ENCODE measurements at places on chromosomes 6 and 20. TPM values are rescaled to one million over a fixed set of nuclear protein-coding genes. Genes with fewer than 3 reads are reported as not detected.

Gene SPATA2
- 25.1 TPM for total RNA-seq

Gene TAGAP
- total RNA-seq: 139 TPM

Gene CTSZ
- 42.3 TPM for total RNA-seq

Gene BPIFB2
- not detected for total RNA-seq

Gene HSPA12B
- total RNA-seq: not detected

Gene FAM217B
- 27.7 TPM for total RNA-seq

GRCh38 chr6:32133786-32134185 lies 3.7 kb upstream of the FKBPL start:
- H3K36me3 ChIP-seq: no peaks in the 10 kb centered on the region
- no peak overlapping the region for H3K27ac ChIP-seq
- peaks cover 18% of the 10 kb centered on the region for H3K4me1 ChIP-seq
- H3K4me3 ChIP-seq: no peak overlapping the region
- no peak for DNase-seq
- H3K27me3 ChIP-seq: no peaks in the 10 kb centered on the region

DNA sequence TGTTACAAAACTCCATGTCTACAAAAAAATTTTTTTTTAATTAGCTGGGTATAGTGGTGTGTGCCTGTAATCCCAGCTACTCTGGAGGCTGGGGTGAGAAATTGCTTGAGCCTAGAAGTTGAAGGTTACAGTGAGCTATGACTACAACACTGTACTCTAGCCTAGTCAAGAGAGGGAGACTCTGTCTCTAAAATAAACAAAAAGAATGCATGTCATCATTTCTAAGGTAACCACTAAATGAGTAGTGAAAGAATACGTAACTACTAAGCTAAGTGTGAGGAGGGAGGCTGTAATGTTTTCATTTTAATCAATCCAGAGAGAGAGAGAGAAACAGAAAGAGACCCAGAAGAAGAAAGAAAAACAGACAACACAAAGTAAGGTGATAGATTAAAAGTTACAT lies 9.9 kb downstream of the SYCP2 start:
- DNase-seq: no peak
- H3K4me3 ChIP-seq: no peak overlapping the region
- no peaks in the 10 kb centered on the region for H3K27me3 ChIP-seq

DNA sequence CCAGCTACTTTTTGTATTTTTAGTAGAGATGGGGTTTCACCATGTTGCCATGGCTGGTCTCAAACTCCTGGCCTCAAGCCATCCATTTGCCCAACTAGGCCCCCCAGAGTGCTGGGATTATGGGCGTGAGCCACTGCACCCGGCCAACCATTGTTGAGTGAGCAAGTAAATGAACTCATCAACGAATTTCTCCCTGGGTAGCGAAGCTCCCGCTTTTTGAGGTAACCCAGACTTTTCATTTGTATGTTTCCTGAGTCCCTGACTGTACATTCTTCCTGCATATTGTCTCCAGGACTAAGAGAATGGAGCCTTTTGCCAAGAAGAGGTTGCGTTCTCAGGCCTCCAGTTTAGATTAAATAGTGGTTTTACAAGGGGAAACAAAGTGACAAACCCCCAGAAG lies 36.4 kb downstream of the RIPOR3 start:
- H3K4me3 ChIP-seq: no peak overlapping the region
- H3K27me3 ChIP-seq: no peaks in the 10 kb centered on the region

DNA sequence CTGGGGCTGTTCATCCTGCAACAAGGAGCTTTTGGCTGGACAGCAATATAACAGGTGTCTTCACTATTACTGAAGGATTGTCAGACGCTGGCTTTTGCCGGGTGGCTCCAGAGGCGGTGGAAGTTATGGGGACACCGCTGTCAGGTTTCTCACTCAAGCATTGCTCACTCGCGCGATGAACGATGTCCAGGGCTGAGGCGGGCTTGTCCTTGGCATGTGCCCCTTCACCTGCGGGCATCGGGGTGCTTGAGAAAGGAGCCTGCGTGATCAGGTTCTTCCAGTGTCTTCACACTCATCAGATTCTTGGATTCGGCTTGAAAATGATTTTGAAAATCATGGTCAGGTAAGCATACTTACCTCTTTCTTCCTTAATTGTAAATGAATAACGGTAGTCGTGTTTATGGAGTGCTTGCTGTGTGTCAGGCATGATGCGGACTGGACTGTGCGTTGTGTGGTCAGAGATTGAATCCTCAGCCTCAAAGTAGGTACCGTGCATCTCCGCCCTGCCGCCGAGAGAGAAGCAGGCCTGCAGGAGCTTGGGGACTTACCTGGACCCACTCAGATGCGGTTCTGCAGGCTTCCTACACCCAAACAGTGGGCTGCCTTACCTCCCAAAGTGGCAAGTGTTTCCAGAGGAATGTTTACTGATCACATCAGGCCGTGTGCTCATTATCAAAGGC lies 18.3 kb upstream of the PYGB start:
- no peak overlapping the region for H3K27ac ChIP-seq
- no peaks in the 10 kb centered on the region for H3K4me1 ChIP-seq
- H3K4me3 ChIP-seq: no peak overlapping the region

DNA sequence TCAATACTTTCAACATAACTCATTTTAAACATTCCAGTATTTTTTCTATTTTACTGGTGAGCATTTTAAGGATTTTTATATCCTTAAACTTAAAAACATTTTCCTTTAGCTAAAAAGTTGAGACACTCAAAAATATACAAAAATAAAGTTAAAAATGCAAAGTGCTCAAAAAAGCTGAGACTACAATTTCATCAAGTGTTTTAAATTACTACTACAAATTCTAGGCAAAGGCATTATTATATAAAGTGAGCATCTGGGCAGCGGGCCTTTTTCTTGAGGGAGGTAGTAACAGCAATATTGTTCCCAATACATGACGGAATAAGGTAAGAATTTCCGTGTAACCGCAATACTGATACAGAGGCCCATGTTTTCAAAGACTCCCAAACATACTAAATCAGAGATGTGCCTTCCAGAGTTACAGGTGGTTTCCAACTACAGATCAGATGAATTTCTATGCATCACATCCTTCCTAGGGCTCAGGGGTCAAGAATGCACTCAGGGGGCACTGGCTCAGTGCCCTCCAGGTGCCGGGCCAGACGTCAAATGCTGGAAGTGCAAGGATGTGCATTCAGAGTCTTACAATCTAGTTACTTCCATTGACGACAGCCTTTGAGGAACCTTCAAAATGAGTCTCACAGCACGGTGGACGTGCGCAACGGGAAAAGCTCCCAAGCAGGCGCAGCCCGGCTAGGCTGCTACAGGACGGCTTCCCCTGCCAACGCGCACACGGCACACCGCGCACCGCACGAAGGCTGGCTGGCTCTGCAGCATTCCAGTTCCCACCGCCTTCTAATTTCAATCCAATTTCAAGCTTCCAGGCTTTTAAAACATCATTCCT lies 1.7 kb downstream of the PHF10 start:
- DNase-seq: peak; percentile 74
- H3K27me3 ChIP-seq: no peaks in the 10 kb centered on the region
- no peaks in the 10 kb centered on the region for H3K36me3 ChIP-seq
- peak overlapping the region; percentile 67 for H3K27ac ChIP-seq
- peak overlapping the region; percentile 74 for H3K4me3 ChIP-seq
- peaks cover 16% of the 10 kb centered on the region for H3K4me1 ChIP-seq

DNA sequence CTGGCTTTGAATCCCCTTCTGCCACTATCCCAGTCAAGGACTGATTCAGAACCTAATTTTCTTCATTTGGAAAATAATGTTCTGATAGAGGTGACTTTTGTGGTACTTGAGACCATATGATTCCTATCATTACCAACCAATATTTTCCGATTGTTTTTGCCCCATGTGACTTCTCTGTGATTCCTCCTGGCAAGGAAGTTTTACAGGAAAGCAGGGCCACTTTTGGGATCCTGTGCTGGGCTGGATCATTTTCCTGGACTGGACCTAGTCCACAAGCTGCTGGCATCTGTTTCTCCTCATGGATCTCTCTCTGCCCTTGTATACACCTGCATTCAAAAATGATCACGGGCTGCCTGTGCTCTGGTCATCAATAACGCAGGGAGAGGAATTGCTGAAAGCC lies 13.9 kb upstream of the SNHG17 start:
- no peaks in the 10 kb centered on the region for H3K36me3 ChIP-seq
- peaks cover 25% of the 10 kb centered on the region for H3K4me1 ChIP-seq
- H3K27ac ChIP-seq: no peak overlapping the region
- no peak for DNase-seq
- no peaks in the 10 kb centered on the region for H3K27me3 ChIP-seq

- no peak for DNase-seq
- H3K27me3 ChIP-seq: peaks cover 2% of the 10 kb centered on the region
- no peak overlapping the region for H3K4me3 ChIP-seq
- no peak overlapping the region for H3K27ac ChIP-seq
Measured at GRCh38 chr6:96942676-96943075, 18.1 kb downstream of the KLHL32 start.

DNA sequence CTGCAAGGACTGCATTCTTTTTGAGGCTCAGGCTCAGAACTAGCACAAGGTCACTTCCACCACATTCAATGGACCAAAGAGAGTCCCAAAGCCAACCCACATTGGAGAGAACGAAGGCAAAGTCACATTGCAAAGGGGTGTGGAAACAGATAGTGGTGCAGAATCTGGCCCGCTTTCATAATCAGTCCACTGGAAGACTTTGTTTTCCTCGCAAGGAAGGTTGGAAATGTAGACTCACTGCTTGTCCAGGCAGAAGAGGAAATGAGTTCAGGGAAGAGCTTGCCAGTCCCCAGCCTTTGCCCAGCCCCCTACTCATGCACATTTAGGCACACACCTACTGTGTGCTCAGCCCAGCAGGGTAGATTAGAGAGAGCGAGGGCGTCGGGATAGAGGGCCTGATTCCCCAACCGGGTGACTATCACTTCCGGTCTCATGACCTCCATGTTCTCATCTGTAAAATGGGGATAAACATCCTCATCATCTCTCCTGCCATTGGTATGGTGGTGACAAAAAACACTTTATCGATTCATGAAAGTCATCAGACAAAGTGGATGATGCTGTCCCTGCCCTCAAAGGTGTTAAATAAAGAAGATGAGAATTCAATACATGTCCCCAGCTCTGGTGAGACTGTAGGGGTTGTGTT lies 24.3 kb upstream of the CCN5 start:
- no peaks in the 10 kb centered on the region for H3K4me1 ChIP-seq
- no peaks in the 10 kb centered on the region for H3K27me3 ChIP-seq
- no peak overlapping the region for H3K4me3 ChIP-seq
- H3K36me3 ChIP-seq: no peaks in the 10 kb centered on the region
- DNase-seq: no peak
- H3K27ac ChIP-seq: no peak overlapping the region

GRCh38 chr20:44287272-44288097 lies 23.5 kb downstream of the FITM2 start:
- DNase-seq: no peak
- H3K4me3 ChIP-seq: no peak overlapping the region
- H3K36me3 ChIP-seq: no peaks in the 10 kb centered on the region
- no peaks in the 10 kb centered on the region for H3K4me1 ChIP-seq

DNA sequence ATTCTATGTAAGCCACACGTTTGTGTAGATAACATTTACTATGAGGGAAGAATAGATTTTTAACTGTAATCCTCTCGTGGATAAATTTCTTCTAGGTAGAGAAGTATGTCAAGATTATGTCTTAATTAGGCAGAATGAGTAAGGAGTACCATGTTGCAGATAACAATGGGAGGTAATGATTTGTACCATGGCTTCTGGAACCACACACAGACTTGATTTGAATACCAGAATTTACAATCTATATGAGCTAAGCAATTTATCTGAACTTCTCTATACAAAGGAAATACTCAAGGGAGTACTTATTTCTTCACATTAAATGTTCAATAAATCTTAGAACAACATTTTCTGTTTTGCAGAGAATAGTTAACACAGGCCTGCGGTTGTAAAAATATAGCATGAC lies 51.5 kb downstream of the RPS12 start:
- no peaks in the 10 kb centered on the region for H3K36me3 ChIP-seq
- no peak overlapping the region for H3K4me3 ChIP-seq
- H3K27ac ChIP-seq: no peak overlapping the region
- no peak for DNase-seq
- H3K27me3 ChIP-seq: no peaks in the 10 kb centered on the region

GRCh38 chr20:5146099-5146668 lies 19.4 kb downstream of the CDS2 start:
- no peak for DNase-seq
- peaks cover 3% of the 10 kb centered on the region for H3K36me3 ChIP-seq
- H3K27ac ChIP-seq: no peak overlapping the region
- H3K4me1 ChIP-seq: peaks cover 6% of the 10 kb centered on the region
- no peaks in the 10 kb centered on the region for H3K27me3 ChIP-seq
- H3K4me3 ChIP-seq: no peak overlapping the region

- no peak overlapping the region for H3K4me3 ChIP-seq
- H3K36me3 ChIP-seq: no peaks in the 10 kb centered on the region
- H3K27ac ChIP-seq: no peak overlapping the region
- no peaks in the 10 kb centered on the region for H3K4me1 ChIP-seq
Measured at GRCh38 chr20:11192106-11192505, 518.3 kb upstream of the JAG1 start.

- no peak overlapping the region for H3K4me3 ChIP-seq
- no peak for DNase-seq
- H3K27ac ChIP-seq: no peak overlapping the region
Measured at GRCh38 chr6:154274168-154274567, 82.4 kb downstream of the IPCEF1 start.

DNA sequence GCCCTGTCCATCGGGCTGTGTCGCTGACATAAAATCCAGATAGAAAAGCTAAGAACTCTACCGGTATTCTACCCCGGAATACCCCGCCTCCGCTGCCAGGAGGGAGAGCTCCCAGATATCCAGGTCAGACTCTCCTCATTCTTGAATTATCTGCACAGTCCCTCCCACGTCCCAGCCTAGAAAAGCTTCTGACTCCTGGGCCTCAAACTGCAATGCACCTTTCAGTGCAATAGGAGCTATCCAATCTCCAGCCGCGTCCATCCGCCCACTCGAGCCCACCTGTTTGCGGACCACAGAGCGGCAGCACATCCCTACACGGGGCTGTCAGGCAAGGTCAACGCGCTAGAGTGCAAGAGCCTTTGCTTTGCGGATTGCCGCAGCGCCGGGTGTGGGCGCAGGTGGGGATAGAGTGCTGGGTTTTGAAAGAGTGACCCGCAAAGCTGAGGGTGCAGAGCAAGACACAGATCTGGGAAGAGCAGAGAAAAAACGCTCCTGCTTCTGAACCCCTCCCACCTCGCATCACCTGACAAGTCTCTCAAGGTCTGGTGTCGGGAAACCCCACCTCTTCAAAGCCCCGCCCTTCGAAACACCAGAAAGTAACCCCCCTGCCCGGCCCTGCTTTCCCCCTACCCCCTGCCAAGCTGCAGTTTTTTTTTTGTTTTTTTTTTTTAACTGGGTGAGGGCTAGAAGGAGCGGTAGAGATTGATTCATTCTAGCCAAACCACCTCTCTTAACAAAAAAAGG lies 1.3 kb downstream of the TAPBP start:
- peak overlapping the region; percentile 91 for H3K4me3 ChIP-seq
- H3K27ac ChIP-seq: peak overlapping the region; percentile 98
- peaks cover 48% of the 10 kb centered on the region for H3K4me1 ChIP-seq
- H3K36me3 ChIP-seq: peaks cover 19% of the 10 kb centered on the region

All from natural killer cell (primary cell).